Stimulated activated CD8-positive, alpha-beta memory T cell treated with anti-CD3 and anti-CD28 coated beads, Interleukin-12 subunit alpha, Interleukin-12 subunit beta, amount 100 ng/mL, for 1 hour (primary cell): ENCODE measurements at places on chromosomes 5 and 9.

- DNase-seq, result no peak
Observed at GRCh38 chr5:74355041-74355824, 285.3 kb downstream of the ENC1 start.

- no peak for DNase-seq
Observed at GRCh38 chr9:19551124-19551929, 142.5 kb downstream of the ACER2 start.

DNA sequence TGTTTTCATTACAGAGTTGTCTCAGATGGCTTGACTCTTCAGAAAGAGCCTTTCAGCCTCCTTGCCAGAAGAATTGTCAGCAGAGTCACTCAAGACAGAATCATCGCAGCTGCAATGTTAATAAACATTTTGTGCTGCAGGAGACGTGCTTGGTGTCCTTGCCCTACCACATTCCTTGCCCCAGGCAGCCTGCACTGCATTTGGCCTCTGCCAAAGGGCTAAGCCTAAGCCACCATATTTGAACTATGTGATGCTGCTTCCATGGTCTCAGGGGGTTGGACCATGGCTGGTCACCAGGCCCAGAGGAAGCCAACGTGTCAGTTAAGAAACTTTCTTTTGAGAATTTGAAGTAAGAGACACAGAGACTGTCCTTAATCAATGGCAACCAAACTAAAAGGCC is 145.4 kb downstream of the ACTL7B start:
- no peak for DNase-seq

DNA sequence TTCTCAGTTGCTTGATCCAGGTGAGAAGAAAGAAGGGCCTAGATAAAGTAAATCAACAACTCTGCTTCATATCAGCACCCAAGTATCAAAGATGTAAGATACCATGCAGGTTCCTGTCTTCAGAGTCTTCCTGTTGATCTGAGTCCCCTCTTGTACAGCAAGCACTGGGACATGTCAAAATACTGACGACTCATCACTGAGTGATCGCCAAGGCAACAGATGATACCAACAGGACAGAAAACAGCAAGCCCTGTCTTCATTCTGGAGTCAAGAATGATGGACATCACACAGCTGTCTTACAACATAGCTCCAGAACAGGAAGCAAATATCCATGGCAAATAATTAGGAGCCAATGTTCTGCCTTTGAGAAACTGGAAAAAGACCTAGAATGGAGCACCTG is 83.7 kb downstream of the TARS1 start:
- no peak for DNase-seq

DNA sequence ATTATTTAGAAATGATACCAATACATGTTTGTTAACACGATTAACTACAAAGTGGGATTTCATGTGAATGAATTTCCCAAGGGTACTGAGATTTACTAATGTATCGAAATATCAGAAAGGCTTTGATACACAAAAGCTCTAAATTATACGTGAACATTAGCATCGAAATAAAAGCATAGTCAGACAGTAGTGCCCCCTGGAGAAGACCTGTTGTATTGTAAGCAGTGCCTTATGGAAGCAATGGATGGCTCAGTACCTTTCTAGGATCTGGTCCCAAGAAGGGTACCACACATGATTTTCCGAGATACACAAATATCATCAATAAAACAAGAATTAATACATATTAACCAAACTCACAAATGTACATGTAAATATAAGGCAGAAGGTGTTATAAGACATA is 153.8 kb downstream of the CDH12 start:
- no peak for DNase-seq

DNA sequence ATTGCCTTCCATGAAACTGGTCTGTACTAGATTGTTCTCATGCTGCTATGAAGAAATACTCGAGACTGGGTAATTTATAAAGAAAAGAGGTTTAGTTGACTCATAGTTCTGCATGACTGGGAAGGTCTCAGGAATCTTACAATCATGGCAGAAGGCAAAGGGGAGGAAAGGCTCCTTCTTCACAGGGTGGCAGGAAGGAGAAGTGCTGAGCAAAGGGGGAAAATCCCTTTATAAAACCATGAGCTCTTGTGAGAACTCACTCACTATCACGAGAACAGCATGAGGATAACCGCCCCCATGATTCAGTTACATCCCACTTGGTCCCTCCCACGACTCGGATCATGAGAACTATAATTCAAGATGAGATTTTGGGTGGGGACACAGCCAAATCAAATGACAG is 163.2 kb downstream of the RFK start:
- DNase-seq, result no peak

DNA sequence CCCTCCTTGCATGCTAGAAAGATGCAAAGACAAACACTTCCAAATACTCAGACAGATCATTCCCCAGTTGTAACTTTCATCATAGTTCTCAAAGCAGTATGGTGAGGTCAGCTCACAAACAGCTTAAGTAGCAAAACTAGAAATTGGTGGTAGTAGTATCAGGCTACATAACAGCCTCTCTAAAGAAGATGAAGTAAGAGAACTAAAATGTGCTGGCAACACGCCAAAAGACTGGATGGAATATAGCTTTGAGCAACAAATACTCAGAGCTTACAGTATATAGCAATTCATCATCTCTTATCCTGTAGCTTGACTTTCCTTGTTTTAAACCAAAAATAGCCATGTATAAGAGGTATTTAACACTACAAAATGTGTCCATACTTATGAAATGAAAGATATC is 7.5 kb downstream of the PFDN1 start:
- DNase-seq, result no peak

GRCh38 chr9:134339183-134339806 is 13.0 kb downstream of the RXRA start:
- DNase-seq, result no peak

DNA sequence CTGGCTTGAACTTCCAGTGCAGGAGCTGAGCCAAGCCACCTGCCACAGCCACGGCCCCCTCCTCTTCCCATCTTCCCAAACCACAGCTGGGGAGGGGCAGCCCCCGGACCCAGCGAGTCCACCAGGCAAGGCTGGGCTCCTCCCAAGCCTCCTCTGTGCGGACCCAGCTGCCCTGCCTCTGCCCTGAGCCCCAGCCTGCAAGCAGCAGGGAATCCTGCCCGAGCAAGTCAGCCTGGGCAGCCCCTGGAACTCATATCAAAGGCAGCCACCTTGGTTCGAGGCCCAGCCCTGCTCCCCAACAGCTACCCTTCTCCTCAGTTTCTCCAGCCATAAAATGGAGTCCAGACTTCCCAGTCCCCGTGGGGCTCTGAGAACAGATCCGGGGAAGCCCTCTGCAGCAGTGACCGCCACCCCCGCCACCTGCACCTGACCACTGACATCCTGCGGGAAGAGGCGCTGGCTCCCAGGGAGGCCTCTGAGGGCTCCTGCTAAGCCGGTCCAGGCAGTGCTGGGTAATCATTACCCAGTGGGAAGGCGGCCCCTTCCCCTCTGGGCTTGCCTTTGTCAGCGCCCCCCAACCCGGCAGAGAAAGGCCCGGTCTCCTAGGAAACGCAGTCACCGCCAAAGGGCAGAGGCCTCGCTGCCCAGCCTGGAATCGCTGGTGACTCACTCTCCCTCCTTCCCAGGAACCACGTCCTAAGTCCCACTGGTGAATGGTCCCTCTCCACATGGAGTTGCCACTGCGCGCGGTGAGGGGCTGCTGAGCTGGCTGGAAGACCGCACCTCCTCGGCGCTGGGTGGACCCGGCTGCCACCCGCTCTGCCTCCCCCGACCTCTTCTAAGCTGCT is 1.5 kb downstream of the VAV2 start:
- no peak for DNase-seq

- DNase-seq, result no peak
Observed at GRCh38 chr5:58317808-58318207, 142.1 kb downstream of the PLK2 start.

DNA sequence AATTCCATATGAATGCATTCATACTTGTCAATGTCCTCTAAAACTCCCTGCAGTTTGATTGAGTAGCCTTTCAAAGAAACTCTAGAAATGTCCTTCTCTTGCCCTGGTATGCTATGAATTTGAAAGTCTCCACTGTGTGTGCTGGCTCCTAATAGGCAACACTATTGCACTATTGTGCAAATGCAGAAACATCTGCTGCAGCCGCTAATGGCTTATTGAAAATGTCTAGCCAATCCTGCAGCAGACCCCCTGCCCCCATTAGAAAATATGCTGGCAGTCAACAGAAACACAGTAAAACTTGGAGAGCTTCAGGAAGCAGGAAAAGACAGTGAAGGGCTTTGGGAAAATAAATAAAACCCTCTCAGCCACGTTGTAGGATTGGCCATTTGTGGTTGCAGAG is 87.3 kb upstream of the GRAMD2B start:
- DNase-seq, result no peak

GRCh38 chr5:178123966-178124925 is 6.6 kb upstream of the RMND5B start:
- DNase-seq, result no peak

- DNase-seq, result no peak
Observed at GRCh38 chr9:5455181-5455580, 4.8 kb downstream of the CD274 start.

DNA sequence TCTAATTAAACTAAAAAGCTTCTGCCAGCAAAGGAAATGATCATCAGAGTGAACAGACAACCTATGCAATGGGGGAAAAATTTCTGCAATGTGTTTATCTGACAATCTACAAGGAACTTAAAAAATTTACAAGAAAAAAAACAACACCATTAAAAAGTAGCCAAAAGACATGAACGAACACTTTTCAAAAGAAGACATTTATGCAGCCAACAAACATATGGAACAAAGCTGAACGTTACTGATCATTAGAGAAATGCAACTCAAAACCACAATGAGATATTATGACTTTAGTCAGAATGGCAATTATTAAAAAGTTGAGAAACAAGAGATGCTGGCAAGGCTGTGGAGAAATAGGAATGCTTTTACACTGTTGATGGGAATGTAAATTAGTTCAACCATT is 530.4 kb upstream of the DAB2 start:
- no peak for DNase-seq

GRCh38 chr5:180329606-180330269 is 23.4 kb downstream of the GFPT2 start:
- DNase-seq, result no peak

GRCh38 chr9:120643061-120643460 is 63.1 kb upstream of the CDK5RAP2 start:
- DNase-seq, result no peak

GRCh38 chr5:78974601-78975000 is 10.5 kb downstream of the ARSB start:
- DNase-seq, result no peak

GRCh38 chr5:176581361-176581760 is 28.6 kb downstream of the GPRIN1 start:
- DNase-seq, result no peak

DNA sequence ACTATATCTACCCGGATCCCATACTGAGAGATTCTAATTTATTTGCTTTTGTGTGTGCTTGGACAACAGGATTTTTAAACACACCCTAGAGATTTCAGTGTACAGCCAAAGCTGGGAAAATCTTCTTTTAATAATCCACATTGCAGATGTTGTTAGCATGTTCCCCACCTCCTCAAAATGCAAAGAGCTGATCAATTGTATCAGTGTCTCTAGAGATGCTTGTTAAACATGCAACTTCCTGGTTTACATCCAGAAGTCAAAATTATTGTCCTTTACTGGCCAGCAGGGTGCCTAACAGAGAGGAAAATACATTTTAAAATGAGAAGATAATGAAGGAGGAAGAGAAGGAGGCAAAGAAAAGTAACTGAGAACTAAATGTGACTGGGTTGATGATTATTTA is 793.3 kb downstream of the SEMA5A start:
- DNase-seq, result no peak

DNA sequence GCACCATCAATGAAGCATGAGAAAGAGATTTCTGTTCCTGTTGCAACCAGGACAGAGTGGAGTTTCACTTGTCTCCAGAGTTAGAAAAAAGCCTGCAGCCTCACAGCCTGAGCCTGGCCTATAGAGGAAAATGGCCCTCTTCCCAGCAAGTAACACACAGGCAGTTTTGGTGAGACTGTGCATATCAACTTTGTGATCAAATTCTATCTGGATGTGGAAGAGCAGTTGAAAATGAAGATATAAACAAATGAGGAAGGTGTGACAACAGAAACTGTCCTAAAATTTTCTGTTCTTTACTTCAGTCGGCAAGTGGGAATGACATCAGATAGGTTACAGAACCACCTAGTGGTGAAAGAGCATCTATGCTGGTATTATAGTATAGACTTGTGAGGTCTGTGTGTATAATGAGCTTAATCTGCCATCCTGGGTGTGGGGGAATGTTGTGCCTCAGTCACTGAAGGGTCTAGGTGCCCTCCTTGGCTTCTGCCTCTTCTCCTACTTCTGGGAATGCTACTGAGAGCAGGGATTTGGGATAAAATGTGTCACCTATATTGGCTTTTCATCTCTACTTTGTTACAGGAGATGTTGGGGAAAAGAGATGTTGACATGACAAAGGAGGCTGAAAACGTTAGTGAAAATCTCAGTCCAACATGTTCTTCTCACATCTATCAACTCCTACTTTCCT is 28.2 kb downstream of the YIPF5 start:
- DNase-seq, result no peak

GRCh38 chr5:81572201-81572600 is 178.3 kb upstream of the ACOT12 start:
- no peak for DNase-seq

DNA sequence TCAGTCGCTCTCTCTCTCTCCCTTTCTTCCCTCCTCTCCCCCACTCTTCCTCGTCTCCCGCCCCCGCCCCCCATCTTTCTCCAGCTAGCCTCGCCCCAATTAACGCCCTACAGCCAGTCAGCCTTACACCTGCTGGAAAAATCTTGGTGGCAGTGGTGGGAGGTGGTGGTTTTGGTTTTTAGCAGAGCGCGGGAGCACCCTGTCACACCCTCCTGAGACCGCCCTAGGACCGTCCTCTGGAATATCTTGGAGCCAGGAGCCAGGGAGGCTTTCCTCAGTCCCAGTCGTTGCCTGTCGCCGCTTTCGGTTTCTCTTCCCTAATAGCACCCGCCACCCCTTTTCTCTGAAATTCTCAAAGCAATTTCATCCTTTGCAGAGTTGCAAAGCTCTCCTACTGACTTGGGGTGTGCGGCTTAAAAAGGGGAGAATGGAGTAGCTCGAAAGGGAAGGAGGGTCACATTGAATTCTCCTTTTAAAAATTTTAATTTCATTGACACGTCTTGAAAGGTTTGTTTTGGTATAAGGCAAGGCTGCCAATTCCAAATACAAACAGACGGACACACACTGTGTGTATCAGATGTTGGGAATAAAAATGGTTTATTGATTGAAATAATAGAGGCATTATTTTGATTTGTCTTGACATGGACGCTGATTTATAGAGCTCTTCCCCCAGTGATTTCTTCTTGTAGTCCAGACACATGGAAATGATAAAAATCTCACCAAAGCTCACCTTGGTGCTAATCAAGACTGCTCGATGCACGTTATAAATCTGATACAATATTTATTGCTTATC is 301.3 kb downstream of the PARP8 start:
- DNase-seq, result no peak

- no peak for DNase-seq
Observed at GRCh38 chr5:17216176-17216973, 1.1 kb upstream of the BASP1 start.

DNA sequence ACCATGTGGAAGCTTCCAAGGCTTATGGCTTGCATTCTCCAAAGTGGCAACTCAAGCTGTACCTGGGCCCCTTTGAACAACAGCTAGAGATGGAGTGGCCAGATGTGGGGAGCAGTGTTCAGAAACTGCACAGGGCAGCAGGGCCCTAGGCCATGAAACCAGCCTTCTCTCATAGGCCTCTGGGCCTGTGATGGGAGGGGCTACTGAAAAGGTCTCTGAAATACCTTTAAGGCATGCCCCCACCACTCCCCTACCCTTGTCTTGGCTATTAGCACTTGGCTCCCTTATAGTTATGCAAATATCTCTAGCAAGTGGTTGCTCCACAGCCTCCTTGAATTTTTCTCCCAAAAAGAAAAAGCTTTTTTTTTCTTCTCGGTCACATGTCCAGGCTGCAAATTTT is 1014.6 kb downstream of the DTWD2 start:
- DNase-seq, result no peak

GRCh38 chr5:175674731-175675346 is 17.0 kb downstream of the HRH2 start:
- DNase-seq, result no peak
